ENCODE measurements at places on chromosomes 2 and 18.

GRCh38 chr2:202555356-202555755 lies 79.4 kb upstream of the FAM117B start:
- no peak for DNase-seq

DNA sequence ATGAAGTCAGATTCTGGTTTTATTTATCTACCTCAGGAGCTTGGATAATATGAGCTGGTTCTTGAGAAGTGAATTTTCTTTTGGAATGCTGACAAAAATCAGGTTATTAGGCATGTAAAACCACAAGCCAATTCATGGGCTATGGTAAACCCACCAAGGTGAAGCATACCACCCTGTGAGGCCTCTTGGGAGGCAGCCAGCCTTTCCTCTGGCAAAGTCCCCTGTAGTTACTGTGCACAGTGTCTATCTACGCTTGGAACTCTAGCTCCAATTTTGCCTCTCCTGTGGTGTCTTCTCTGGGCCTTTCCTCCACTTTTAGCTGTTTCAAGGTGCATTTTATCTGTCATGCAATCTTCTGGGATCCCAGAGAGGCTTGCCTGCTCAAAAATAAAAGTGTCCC lies 242.7 kb upstream of the ZSWIM2 start:
- DNase-seq: no peak

DNA sequence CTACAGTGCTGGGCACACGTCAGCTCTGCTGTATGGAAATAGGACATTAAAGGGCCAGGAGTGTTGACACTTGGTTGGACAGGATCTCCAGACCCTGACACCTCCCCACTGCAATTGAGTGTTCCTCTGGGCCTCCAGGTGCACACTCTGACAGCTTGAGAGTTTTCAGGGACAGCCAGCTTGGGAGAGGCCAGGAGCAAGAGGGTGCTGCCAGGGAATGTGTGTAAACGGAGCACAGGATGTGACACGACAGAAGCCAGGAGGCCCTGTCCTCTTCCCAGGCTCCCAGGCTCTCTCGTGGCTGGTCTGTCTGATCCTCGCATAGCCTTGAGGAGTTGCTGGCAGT lies 318.1 kb upstream of the HS6ST1 start:
- no peak for DNase-seq

DNA sequence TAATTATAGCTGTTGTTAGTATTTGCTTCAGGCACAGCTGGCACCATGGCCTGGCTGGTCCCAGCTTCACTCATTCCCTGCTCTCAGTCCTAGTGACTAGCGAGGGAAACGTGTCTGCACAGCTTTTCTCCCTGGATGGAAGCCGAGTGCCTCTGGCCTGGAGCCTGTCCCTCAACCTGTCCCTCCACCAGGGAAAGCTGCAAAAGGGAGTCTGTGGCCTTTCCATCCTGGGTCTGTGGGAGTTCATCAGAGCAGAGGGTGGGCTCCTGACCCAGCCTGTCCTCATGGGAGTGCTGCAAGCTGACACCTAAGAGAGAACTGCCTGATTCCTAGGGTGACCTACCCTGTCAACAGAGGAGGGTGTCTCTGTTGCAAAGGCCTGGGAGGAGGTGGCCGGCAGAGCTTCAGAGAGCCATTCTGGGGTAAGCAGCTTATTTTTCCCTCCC lies 118.3 kb downstream of the CAPN13 start:
- DNase-seq: no peak

- DNase-seq: no peak
Observed at GRCh38 chr18:49486134-49486533, 900 bp downstream of the C18orf32 start.

DNA sequence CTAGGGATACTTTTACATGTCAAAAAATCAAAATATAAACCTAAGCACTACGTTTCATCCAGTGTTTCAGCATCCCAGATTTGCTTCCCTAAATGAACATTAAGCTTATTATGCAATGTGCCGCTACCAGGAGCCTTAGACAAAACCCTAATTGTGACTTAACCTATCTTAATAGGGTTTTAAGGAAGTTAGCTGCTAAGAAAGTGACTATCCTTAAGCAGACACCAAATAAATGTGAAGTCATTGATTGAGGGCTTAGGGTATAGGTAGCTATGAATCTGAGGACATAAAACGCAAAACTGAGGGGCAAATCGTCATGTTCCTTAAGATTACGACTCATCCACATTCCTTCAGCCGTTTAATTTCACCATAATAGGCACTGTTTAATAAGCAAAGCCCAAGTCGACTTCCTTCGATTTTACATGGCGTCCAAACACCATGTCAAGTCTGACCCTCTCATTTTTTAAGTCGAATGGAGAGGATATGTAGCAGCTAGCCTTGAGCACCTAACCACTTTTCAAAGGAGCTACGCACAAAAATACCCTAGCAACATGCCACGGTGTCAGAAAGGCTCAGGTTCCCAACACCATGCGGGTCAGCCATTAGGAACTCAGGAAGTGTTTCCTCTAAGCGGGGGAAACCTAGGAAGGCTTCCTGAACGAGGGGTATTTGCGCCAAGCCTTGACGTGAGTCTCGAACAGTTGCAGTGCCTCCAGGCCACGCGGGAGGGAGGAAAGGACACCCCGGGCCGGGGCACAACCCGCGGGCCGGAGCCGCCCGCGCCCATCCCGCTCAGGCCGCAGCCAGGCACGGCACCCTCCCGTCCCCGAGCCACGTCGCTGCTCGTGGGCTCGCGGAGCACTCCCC lies 1.0 kb downstream of the HDLBP start:
- no peak for DNase-seq

Measured in AG04449 (cell line).